ENCODE measurements at places on chromosomes 3 and 15.

- DNase-seq: peak; percentile 4
Observed at GRCh38 chr3:46851364-46852333, 11.6 kb downstream of the MYL3 start.

DNA sequence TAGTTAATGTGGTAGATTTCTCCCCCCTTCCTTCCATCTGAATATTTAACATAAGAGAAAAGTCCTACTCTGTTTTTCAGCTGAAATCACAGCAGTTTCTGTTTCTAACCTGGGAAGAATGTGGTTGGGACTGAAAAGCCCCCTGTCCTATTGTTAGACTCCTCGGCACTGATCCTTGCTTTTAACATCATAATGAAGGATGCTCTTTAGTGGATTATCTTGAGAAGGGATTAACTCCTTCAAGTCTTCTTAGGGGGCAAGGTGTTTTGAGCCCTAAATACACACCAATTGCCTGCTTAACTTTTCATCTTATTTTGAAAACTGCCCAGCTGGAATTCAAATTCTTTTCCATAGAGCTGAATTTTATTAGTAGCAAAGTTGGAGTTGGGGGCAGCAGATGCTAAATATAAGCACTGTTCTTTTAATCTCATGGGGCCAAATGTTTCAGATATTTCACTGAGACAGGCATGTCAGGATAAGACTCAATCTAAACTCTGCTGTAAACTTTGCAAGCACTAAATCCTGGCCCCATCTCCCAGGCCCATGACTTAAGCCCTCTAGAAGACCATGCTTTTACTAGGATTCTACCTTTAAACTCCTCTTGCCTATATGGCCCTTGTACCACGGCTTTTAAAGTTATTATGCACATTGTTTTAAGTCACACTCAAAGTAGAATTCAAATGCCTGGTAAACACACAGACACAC is 243.2 kb upstream of the NR2F2 start:
- no peak for DNase-seq

DNA sequence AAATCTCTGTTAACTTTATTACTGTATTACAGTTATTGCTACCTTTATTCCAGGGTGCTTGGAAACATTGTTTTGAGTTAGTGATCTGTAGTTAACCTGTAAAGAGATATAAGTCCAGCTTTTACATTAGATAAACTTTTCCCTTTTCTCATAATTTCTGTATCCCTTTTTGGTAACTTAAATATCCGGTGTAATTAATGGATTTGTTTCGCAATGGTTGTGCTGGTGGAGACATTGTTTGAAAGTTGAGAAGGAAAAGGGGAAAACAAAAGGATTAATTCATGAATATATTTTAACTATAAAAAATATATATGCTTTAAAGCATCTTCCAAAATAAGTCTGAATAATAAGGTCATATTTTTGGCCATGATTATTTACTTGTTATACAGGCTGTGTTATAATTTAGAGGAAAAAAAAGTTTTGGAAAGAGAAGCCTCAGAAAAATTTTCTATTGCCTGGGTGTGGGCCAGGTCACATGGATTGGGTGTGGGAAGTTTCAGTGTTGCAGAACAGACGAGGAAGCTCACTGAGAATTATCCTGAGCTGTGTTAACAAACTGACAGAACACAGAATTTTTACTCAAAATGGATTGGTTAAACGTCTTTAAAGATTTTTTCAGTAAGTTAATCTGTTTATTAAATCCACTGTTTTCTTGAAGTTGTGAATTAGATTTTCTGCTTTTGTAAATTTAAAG is 27.7 kb upstream of the IL20RB start:
- no peak for DNase-seq

DNA sequence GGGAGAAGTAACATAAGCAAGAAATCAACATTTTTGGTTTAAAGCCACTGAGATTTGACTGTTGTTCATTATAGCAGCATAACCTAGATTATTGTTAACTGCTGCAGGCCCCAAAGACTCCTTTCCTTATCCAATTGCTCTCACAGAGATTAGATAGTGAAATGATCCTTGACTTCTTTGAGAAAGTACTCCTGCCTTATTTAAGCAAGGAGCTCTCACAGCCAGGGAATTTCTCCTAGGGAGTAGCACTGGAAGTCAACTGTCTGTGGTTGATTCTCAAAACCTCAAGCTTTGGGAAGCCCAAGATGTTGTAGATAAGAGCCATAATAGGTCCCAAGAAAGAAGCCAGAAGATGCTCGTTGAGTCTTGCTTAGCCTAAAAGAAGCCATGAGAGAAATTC is 151.8 kb upstream of the TSC22D2 start:
- DNase-seq: no peak

DNA sequence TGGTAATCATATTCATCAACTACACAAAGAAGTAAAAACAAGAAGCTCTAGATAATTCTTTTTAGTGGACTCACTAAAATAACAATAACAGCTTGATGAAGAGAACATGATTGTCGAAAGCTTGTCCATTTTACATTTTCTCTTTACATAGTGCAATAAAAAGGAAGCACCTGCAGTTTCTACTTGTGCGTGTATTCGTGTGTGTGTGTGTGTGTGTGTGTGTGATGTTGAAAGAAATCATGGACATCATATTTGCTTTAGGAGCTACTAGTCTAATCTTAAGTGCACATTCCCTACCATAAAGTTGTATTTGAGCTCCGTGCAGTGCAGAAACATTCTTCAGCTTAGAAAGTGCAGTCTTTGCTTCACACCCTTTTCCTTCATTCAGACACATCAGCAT is 288.8 kb downstream of the ZBTB20 start:
- no peak for DNase-seq

- DNase-seq: no peak
Observed at GRCh38 chr3:171155122-171155700, 128.7 kb upstream of the SLC2A2 start.

- DNase-seq: no peak
Observed at GRCh38 chr3:139534455-139534812, 5.1 kb downstream of the RBP1 start.

- no peak for DNase-seq
Observed at GRCh38 chr3:124116906-124117305, 125.0 kb upstream of the ROPN1 start.

DNA sequence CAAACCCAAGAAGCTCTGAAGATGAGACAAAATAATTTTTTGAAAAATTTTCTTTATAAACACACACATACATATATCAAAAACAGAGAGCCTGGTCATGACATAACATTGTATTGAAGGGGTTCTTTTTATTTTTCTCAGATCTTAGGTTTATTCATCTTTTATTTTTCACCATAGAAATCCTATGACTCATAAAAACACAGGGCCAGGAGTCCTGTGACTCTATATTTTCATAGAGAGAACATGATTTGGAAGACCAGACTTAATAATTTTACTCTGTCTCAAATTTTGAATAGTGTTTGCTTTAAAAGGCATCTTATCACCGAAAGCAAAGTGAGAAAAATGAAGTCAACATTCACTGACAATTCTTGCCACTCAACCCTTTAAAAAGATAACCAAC is 57.7 kb downstream of the SUCNR1 start:
- DNase-seq: no peak

DNA sequence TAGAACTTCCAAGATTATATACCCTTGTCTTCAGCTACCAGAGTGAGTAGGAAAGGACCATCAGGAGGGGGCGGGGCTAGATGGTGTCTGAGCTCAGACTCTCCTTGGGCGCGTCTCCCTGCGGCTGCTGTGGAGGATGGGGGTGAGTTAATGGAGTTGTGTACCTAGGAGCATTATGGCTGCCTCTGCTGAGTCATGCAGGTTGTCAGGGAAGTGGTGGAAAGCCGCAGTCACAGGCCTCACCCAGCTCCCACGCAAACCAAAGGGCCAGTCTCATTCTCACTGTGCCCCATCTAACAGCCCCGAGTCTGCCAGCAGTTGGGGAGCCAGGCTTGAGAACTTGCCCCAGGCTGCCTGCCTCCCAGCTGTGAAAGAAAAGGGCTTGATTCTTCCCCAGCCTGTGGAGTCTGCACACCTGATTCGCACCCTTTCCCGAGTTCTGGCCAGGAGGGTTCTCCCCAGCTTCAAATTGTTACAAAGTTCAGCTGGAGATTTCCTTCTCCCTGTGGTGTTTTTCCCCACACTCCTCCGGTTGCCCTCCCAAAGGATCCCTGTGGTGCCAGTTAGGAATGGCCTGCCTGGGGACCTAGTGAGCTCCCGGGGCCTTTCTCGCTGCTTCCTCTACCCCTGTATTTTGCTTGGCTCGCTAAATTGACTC is 143.3 kb downstream of the HCN4 start:
- peak; percentile 79 for DNase-seq

DNA sequence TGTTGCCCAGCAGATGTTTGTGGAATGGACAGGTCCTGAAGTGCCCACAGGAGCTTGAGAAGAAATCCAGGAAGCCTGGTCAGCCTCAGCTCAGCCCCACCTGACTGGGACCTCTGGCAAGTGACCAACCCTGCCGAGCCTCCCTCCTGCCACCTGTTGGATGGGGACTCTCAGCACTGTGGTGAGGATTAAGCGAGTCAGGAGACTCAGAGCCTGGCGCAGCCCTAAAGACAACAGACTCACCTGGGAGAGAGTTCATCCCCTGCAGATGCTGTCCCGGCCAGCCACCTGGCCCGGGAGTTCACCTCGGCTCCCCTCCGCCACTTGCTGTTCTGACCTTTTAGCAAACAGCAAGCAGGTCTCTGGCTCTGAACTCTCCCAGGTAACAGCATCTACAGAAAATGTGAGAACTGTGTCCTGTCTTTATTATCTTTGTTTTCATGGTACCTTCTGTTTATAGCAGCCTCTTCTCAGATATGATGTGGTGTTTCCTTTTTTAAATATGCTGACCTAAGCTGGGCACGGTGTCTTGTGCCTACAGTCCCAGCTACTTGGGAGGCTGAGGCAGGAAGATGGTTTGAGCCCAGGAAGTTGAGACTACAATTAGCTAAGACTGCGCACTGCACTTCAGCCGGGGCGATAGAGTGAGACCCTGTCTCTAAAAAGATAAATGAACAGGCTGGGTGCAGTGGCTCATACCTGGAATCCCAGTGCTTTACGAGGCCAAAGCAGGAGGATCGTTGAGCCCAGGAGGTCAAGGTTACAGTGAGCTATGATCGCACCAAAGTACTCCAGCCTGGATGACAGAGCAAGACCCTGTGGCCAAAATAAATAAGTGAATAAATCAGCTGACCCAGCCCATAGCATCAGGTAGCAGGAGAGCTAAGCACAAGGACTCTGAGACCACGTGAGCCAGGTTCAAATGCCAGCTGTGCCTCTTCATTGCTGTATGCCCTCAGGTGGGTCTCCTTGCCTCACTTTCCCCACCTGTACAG is 32.4 kb upstream of the SLC6A6 start:
- no peak for DNase-seq

- no peak for DNase-seq
Observed at GRCh38 chr15:33021806-33022389, 172.6 kb downstream of the FMN1 start.

Measured in activated CD4-positive, alpha-beta memory T cell treated with anti-CD3 and anti-CD28 coated beads for 36 hours (primary cell).